ENCODE measurements at places on chromosomes 13 and 19. TPM values are rescaled to one million over a fixed set of nuclear protein-coding genes. Genes with fewer than 3 reads are reported as not detected.

DNA sequence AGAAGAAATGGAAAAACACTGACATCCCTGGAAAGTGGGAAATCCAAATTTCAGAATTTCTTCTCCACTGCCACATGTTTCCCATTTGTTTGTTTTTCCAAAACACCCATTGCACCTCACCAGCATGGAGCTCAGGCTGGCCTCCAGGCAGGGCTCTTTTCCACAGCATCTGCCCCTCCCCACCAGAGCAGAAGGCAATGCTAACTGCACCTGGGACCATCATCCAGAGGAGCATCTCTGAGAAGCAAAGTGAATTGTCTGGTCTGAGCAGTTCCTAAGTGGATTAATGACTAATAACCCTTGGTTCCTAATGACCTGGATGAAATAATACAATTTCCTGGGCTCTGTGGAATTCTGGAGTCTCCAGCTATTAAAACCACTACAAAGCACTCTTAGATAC lies 8.8 kb upstream of the CYSLTR2 start:
- no peak for DNase-seq

- peak; percentile 37 for DNase-seq
These were observed 99.0 kb downstream of the TM9SF2 start for GRCh38 chr13:99600318-99600717.

Gene LSM14A
- total RNA-seq: 139 TPM

Gene SLC6A16
- 3.5 TPM for total RNA-seq

DNA sequence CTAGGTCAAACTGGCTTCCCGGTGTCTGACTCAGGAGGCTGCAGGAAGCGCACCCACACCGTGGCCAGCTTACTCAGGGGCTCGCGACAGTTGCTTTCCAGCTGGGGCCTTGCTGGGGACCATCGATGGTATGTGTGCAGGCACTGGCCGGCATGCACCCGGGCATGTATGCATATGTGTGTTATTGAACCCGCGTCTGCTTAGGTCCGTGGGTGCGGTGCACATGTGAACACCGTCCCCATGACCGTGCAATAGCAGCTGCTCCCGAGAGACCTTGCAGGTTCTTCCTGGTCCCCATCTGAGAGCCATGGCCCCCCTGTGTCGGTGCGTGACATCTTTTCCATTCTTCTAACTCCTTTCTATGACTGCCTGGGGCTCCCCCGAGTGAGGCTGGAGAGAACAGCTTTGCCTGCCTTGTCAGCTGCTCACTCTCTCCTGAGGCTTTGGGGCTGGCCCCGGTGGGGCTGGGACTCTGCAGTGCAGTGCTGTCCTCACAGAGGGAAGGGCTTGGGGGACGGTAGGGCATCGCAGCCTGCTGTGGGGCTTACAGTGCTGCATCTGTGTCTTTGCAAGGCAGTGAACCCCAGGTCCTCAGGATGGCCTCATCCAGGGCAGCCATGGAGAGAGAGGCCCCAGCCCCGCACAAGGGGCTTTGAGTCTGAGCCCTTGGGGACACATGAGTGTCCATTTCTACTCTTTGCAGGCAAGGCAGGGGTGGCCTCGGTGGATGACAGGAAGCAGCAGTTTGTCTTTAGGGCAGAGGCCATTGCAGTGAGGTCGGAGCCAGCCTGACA lies 65.1 kb downstream of the CHST8 start:
- DNase-seq: no peak

DNA sequence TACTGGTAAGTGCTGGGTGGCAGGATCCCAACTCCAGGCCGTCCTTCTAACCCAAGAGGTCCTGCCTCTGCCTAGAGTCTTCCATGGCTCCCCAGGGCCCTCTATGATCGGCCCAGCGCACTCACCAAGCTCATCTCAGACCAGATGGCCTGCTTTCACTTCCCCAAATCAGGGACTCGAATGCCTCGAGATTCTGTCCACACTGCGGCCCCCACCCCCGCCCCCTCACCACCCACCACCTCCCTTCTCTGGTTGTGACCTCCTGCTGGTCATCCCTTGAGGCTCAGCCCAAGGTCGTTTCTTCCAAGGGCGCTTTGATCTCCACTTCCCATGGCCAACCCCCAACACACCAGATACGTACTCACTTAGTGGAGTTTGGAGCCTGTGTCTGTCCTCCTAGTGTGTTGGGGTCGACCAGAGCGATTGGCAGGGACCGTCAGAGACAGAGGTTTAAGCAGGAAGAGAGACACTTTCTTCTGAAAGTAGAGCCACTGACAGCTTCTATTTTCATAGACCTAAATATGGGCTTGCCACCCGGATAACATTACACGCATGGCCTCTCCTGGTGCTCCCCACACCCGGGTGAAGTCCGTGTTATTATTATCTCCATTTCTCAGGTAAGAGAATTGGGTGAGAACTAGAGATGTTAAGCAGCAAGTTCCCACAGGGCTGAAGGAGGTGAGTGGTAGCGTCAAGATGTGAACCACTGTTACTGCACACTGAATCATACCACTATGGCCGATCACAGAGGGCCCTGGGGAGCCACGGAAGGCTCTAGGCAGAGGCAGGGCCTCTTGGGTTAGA lies at the start of gene FCER2:
Gene FCER2 (minus strand): TSS at position 478 of the 804 bp plus-strand sequence. CDS start 2,371 bp downstream, outside the sequence.
- no peak for DNase-seq

- no peak for DNase-seq
These were observed 5.3 kb upstream of the ZNF613 start for GRCh38 chr19:51921949-51922348.

Gene LRRC4B
- not detected for total RNA-seq

DNA sequence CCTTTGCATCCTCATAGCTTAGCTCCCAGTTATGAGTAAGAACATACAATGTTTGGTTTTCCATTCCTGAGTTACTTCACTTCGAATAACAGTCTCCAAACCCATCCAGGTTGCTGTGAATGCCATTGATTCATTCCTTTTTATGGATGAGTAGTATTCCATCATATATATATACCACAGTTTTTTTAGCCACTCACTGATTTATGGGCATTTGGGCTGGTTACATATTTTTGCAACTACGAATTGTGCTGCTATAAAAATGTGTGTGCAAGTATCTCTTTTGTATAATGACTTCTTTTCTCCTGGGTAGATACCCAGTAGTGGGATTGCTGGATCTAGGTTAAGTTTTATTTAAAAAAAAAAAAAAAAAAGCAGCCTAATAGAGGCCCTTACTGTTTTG lies 14.1 kb downstream of the TNFRSF19 start:
- no peak for DNase-seq

DNA sequence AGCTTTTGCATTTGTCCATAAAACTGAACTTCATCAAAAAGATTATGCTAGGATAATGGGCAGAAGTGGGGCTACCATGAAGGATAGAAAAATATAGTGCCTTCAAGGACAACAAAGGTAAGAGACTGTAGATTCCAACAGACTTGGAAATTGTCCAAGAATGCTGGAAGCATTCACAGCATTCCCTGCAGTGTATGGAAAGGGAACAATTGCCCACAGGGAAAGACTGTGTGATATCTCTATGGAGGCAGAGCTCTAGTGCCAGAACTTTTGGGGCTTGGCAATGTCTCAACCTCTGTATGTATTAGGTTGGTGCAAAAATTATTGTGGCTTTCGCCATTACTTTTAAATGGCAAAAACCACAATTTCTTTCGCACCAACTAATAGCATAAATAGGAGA lies 1598.8 kb upstream of the MIR17HG start:
- no peak for DNase-seq

DNA sequence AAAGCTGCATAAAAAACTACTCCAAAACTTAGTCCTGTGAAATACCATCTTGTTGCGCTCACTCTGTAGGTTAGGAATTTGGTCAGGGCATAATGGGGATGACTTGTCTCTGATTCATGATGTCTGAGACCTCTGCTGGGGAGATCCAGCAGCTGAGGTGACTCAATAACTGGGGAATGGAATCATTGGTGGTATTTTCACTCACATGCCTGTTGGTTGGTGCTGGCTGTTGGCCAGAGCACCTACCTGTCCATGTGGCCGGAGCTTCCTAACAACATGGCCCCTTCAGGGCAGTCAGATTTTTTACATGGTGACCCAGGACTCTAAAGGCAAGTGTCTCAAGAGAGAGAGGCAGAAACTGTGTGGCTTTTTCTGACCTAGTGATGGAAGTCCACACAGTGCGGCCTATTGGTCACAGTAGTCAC lies 7.4 kb upstream of the ESD start:
- DNase-seq: no peak

- peak; percentile 88 for DNase-seq
These were observed 80.0 kb upstream of the GPR183 start for GRCh38 chr13:99386911-99387788.

Gene ZNF681
- 5.5 TPM for total RNA-seq

DNA sequence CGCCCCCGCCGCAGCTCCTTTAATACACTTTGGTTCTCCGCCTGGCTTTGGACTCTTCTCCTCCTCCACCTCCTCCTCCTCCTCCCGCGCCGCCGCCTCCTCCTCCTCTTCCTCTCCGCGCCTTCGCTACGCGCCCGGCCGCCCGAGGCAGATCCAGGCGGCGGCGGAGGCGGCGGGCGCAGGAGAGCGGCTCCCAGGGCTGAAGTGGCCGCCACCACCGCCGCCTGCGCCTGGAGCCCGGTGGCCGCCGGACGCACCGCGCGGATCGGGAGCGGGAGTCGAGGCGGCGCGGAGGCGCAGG lies at the start of gene ZIC2:
Gene ZIC2 (plus strand): TSS at position 50 of the 301 bp plus-strand sequence. CDS start 281 bp downstream, outside the sequence.
- no peak for DNase-seq

Gene GPR4
- total RNA-seq: not detected

DNA sequence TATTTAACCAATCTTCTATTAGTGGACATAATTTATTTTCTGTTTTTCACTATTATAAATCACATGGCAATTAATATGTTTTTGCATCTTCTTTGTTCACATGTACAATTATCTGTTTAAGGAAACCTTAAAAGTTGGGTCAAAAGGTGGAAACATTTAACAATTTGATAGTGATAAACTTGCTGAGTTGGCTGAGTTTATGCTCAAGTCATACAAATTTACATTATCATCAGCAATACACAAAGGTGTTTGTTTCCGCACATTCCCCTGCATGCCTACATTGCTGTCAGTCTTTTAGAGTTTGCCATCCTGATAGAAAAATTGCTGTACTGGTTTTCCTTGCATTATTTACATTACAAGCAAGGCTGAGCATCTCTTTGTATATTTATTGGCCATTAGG lies 139.5 kb downstream of the KCNRG start:
- no peak for DNase-seq

DNA sequence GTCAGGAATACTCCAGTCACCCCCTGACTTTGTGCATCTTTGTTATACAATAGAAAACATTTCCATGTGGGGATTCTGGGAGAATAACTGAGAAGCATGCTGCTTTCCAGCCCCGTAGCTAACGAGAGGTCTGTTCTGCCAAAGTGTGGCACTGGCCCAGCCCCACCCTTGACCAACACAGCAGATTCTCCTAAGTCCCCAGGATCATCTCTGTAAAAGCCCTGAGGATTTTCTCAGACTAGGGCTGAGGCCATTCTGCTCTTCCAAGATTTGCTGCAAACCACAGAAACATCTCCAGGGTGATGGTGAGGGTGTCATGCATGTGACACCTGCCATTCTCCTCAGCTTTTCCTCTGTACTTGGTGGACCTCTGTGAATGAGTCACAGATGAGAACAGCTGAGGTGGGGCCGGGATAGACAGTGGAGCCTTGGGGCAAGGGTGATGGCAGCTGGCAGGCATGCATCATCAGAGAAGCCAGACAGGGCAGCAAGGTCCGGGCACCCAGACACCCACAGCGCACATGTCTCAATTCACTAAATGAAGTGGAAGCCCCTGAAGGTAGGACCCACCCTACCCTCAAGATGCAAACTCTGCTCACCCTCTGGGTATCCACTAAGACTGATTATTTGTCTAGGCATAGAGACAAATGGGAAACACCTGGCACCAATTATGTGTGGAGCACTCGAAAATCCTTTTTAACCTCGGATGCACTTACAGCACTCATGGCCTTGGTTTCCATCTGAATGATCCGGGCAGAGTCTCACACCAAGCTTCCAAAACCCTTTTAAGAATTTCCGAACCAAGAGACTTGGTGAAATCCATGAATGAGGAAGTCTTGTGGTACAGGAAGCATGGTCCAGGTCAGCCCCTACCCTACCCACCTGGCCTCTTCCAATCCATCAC lies 20.1 kb upstream of the DOCK9 start:
- DNase-seq: no peak

DNA sequence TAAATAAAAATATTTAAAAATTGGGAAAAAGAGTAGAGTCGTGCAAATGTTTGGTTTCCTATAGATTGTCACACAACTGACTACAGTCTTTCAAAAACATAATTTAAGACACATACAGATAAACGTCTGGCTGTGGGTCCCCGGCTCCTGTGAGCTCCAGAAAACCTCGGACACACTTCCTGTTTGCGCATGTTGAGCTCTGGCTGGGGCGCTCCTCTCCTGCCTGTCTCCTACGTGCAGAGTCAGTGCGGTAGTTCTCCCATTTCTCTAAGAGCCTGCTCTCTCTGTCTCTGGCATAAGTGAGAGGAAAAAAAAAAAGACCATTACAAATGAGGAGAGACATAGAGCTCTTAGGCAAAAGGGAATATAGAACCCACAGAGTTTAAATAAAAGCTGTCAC lies 128.2 kb upstream of the OBI1 start:
- DNase-seq: no peak

Gene CLDND2
- 8.5 TPM for total RNA-seq

Gene PCDH9
- total RNA-seq: 0.13 TPM

DNA sequence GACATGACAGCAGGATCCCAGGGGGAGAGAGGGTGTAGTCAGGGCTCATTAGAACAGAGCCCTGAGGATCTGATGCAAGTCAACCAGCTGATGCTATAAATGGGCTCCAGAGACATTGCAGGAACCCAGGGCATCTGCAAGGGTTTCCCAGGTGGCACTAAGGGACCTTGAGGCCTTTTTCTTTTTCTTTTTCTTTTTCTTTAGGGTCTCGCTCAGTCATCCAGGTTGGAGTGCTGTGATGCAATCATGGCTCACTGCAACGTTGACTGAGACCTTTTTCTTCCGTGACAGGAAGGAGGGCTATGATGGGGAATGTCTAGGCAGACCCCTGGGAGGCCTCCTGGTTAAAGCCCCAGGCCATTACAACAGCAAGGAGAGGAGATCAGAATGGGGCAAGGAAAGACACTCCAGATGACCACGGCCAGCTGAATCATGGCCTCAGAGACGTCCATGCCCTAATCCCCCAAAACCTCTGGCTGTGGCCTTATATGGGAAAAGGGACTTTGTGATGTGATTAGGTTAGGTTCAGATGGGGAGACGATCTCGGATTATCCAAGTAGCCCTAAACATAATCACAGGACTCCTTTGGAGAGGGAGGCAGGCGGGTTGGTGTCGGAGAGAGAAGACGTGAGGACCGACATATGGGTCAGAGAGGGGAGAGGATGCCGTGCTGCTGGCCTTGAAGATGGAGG lies 4.5 kb upstream of the FCGRT start:
- no peak for DNase-seq

DNA sequence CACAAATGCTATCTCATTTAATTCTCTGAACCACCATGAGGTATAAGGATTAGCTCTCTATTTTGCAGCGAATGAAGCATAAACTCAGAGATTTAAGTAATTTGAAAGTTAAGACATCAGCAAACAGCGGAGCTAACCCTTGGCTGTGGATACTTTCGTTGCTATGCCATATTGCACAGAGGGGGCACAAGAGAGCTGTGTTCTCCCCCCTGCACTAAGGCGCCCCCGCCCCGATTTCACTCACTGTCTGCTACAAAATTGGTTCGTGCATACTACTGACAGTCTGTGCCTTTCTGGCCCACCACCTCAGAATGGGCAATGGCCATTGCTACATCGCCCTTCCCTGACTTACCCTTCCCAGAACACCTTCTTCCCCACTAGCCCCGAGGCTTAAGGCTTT lies 105.7 kb upstream of the OBI1 start:
- DNase-seq: no peak

Gene ZNF442
- 2.0 TPM for total RNA-seq

Gene FPR2
- not detected for total RNA-seq
